Esophagus squamous epithelium (tissue), 5 donors: ENCODE measurements at places on chromosomes 3 and 15. TPM values are rescaled to one million over a fixed set of nuclear protein-coding genes. Genes with fewer than 3 reads are reported as not detected.

- H3K4me3 ChIP-seq, result no peak overlapping the region
- H3K36me3 ChIP-seq, result no peaks in the 10 kb centered on the region
- no peak for DNase-seq
- H3K4me1 ChIP-seq, result no peaks in the 10 kb centered on the region
- no peak overlapping the region for H3K27ac ChIP-seq
Measured at GRCh38 chr15:53549697-53550305, 209.7 kb downstream of the WDR72 start.

DNA sequence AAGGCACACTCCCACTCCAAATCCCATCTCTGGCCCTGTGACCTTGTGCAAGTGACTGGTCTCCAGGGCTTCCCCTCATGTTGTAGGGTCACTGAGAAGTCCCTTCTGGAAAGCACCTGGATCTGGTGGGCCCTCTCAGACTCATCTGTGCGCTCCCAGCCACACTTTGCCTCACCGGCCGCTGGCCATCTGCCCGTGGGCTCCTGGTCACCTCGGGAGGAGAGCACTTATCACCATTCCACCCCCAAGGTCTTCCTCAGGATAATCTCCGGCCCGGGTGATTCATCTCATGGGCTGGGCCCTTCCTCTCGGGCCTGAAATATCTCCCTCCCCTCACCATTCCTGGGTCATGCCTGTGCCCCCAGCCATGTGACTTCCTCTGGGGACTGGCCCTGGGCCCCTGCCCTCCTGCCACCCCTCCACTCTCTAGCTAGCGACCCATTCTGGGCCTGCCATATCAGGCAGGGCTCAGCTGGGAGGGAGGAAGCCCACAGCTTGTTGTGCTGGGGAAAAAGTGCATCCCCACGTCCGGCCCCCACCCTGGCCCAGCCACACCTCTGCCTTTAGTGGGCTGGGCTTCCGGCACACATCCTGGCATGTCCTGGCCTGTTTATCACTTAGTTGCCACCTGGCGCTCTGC is 10.6 kb upstream of the WNT7A start:
- DNase-seq, result no peak
- H3K27me3 ChIP-seq, result no peaks in the 10 kb centered on the region
- peaks cover 26% of the 10 kb centered on the region for H3K4me1 ChIP-seq
- H3K4me3 ChIP-seq, result no peak overlapping the region
- H3K36me3 ChIP-seq, result no peaks in the 10 kb centered on the region

GRCh38 chr3:63400246-63400860 is 122.2 kb downstream of the SYNPR start:
- no peaks in the 10 kb centered on the region for H3K36me3 ChIP-seq
- no peaks in the 10 kb centered on the region for H3K4me1 ChIP-seq
- DNase-seq, result no peak

GRCh38 chr3:8324747-8325146 is 176.9 kb upstream of the LMCD1 start:
- DNase-seq, result no peak
- H3K4me1 ChIP-seq, result no peaks in the 10 kb centered on the region
- H3K4me3 ChIP-seq, result no peak overlapping the region
- H3K36me3 ChIP-seq, result no peaks in the 10 kb centered on the region
- H3K27ac ChIP-seq, result no peak overlapping the region

DNA sequence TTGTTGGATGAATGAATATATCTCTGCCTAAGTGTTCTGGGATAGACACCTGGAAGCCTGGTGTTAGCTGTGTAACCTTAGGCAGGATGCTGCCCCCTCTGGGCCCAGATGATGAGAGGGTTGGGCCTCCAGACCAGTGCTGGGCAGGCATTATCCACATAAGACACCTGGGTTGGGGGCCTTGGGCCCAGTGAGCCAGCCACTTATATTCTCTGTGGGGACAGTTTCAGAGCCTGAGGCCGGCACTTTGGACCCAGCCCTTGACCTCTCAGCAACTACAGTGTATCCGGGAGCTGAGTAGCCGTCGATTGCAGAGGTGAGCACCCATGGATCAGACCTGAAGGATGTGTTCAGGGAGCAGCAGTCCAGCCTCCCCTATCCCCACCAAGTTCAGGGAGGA is 2.2 kb downstream of the HEMK1 start:
- H3K36me3 ChIP-seq, result peaks cover 17% of the 10 kb centered on the region
- no peaks in the 10 kb centered on the region for H3K27me3 ChIP-seq
- DNase-seq, result no peak
- H3K27ac ChIP-seq, result no peak overlapping the region

DNA sequence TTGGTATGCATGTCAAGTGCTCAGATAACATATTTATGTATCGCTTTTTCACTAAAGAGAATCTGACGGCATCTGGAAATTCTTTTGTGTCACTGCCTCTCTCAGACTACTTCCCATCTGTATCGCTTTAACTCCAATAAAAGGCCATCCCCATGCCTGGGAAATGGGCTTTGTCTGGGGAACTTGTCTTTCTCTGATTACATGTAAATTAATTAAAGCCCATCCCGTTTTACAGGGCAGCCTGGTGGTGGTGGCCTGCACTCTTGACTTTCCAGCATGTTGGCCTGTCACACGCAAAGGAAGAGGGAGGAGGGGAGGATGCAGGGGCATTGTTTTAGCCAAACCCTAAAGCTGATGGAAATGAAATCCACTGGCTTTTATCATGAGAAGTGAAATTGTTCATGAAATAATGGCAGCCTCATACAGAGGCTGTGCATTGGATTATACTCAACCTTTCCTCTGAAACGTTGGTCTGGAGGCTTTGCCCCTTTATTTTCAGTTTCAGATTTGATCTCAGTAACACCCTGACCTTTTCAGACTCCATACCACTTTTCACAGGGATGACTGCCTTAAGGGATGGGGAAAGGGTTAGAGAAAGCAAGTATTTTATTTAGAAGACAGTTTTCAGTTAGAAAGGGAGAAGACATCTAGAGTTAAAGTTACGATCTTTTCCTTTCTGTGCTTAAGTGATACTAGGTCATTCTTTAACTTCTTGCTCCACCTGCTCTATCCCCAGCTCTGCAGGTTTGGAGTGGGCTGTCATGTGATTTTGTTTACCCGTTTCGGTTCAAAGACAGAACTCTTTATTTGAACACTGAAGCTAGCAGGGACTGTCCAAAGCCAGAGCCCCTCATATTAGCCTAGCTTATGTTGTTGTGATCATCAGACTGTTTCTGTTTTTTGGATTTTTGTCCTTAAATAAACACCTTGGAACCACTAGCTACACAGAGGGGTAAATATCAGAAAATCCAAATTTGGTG is 94.6 kb upstream of the CTDSPL start:
- H3K4me3 ChIP-seq, result no peak overlapping the region
- H3K27me3 ChIP-seq, result no peaks in the 10 kb centered on the region
- DNase-seq, result no peak
- H3K4me1 ChIP-seq, result peaks cover 70% of the 10 kb centered on the region
- no peaks in the 10 kb centered on the region for H3K36me3 ChIP-seq

- H3K4me3 ChIP-seq, result no peak overlapping the region
- DNase-seq, result no peak
- peaks cover 63% of the 10 kb centered on the region for H3K36me3 ChIP-seq
- H3K27me3 ChIP-seq, result no peaks in the 10 kb centered on the region
- peaks cover 15% of the 10 kb centered on the region for H3K4me1 ChIP-seq
- no peak overlapping the region for H3K27ac ChIP-seq
Measured at GRCh38 chr3:16270855-16271254, 5.8 kb downstream of the OXNAD1 start.

GRCh38 chr15:59689626-59690236 is 611 bp upstream of the BNIP2 start:
- H3K36me3 ChIP-seq, result no peaks in the 10 kb centered on the region
- H3K27ac ChIP-seq, result peak overlapping the region; percentile 99
- peak overlapping the region; percentile 93 for H3K4me3 ChIP-seq
- peaks cover 12% of the 10 kb centered on the region for H3K4me1 ChIP-seq
- no peaks in the 10 kb centered on the region for H3K27me3 ChIP-seq
- DNase-seq, result peak; percentile 24

DNA sequence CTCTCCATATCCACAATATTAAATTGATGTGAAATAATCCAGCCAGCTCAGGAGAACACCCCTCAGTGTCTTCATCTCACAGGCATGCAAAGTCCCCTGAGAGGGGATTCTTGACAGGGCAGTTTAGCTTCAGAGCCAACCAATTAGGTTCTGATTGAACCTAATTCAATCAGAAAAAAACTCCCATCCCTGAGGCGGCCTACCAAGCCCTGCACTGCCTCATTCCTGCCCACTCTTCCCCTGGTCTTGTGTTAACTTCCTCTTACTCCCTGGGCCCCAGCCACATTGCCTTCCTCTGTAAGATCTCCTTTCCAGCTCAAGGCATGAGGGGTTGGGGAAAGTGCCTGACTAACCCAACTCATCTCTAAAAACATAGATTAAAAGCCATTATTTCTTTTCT is 46.1 kb downstream of the FRMD4B start:
- no peak for DNase-seq
- H3K4me1 ChIP-seq, result no peaks in the 10 kb centered on the region
- no peak overlapping the region for H3K4me3 ChIP-seq
- no peak overlapping the region for H3K27ac ChIP-seq
- no peaks in the 10 kb centered on the region for H3K36me3 ChIP-seq
- no peaks in the 10 kb centered on the region for H3K27me3 ChIP-seq

GRCh38 chr3:4309491-4310128 is 6.4 kb downstream of the SETMAR start:
- H3K4me1 ChIP-seq, result peaks cover 69% of the 10 kb centered on the region
- H3K4me3 ChIP-seq, result no peak overlapping the region
- no peaks in the 10 kb centered on the region for H3K27me3 ChIP-seq
- H3K27ac ChIP-seq, result no peak overlapping the region

GRCh38 chr3:141998669-141999290 is 122.3 kb downstream of the ATP1B3 start:
- no peak overlapping the region for H3K27ac ChIP-seq
- DNase-seq, result no peak
- no peak overlapping the region for H3K4me3 ChIP-seq
- no peaks in the 10 kb centered on the region for H3K4me1 ChIP-seq
- H3K27me3 ChIP-seq, result no peaks in the 10 kb centered on the region
- no peaks in the 10 kb centered on the region for H3K36me3 ChIP-seq

GRCh38 chr3:128432301-128432970 is 34.3 kb downstream of the DNAJB8 start:
- no peak overlapping the region for H3K27ac ChIP-seq
- peaks cover 4% of the 10 kb centered on the region for H3K4me1 ChIP-seq
- H3K4me3 ChIP-seq, result no peak overlapping the region

DNA sequence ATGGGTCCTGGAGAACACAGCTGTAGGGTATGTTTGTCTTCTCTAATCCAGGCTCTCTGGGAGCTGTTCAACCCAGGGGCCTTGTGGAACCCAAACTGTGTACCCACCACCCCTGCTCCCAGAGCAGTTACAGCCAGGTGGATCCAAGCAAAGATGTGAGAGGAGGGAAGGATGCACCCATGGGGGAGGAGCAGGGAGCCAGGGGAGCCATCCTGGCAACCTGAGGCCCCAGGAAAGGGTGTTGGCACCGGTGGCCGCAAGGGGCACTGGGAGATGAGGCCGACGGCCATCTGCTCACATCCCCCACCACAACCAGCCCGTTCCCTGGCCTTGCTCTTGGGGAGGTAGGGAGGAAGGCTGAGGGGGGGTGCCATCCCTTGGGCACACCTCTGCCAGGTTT is 43.2 kb downstream of the CMTM6 start:
- no peaks in the 10 kb centered on the region for H3K36me3 ChIP-seq
- H3K4me1 ChIP-seq, result peaks cover 16% of the 10 kb centered on the region
- no peak for DNase-seq
- H3K4me3 ChIP-seq, result no peak overlapping the region
- no peak overlapping the region for H3K27ac ChIP-seq

GRCh38 chr15:99717161-99718009 is 15.9 kb downstream of the LYSMD4 start:
- peak overlapping the region; percentile 15 for H3K4me3 ChIP-seq
- H3K27ac ChIP-seq, result peak overlapping the region; percentile 64
- H3K27me3 ChIP-seq, result no peaks in the 10 kb centered on the region
- H3K36me3 ChIP-seq, result peaks cover 46% of the 10 kb centered on the region

GRCh38 chr3:33658621-33658990 is 59.4 kb downstream of the CLASP2 start:
- H3K27me3 ChIP-seq, result no peaks in the 10 kb centered on the region
- H3K4me3 ChIP-seq, result peak overlapping the region; percentile 46
- no peaks in the 10 kb centered on the region for H3K36me3 ChIP-seq

DNA sequence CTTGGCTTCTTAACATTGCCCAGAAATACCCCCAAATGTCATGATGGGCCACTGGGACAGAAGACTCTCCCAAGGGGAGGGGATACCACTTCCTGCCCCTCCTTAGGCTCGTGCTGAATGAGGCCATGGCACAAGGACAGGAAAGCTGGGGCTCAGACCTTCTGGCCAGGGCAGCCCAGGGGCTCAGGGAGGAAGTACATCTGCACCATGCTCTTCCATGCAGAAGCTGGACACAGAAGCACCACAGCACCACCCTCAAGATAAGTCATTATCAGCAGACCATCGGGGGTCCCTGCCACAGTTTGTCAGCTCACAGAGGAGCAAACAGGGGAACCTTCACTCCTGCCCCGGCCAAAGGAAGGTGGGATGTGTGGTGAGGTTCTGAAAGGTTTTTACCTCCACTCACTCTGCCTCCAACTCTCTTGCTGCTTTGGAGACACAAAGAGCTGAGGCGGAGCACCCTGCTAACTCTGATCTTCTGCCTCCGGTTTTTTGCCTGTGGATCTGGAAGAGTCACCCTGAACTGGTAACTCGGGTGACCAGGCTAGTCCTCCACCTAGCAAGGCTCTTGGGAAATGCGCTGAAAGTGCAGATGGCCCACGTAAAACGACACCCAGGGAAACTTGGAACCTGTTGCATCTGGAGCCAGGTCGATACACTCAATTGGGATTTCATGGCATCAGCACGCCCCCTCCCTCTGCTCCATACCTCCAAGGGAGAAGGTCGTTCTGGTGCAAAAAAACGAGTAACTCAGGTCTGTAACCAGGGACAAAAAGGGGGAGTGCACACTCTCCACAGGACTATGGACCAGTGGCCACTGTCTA is 8.3 kb downstream of the BMF start:
- DNase-seq, result no peak
- H3K4me3 ChIP-seq, result no peak overlapping the region
- peaks cover 22% of the 10 kb centered on the region for H3K27me3 ChIP-seq
- H3K27ac ChIP-seq, result peak overlapping the region; percentile 91

- H3K4me3 ChIP-seq, result no peak overlapping the region
- H3K36me3 ChIP-seq, result no peaks in the 10 kb centered on the region
- peak overlapping the region; percentile 36 for H3K27ac ChIP-seq
- H3K27me3 ChIP-seq, result no peaks in the 10 kb centered on the region
Measured at GRCh38 chr3:133945381-133946095, 49.9 kb upstream of the RAB6B start.

- no peak overlapping the region for H3K4me3 ChIP-seq
- no peak overlapping the region for H3K27ac ChIP-seq
- DNase-seq, result no peak
- H3K4me1 ChIP-seq, result peaks cover 7% of the 10 kb centered on the region
- no peaks in the 10 kb centered on the region for H3K36me3 ChIP-seq
- H3K27me3 ChIP-seq, result peaks cover 81% of the 10 kb centered on the region
Measured at GRCh38 chr3:127428344-127428997, 140.6 kb upstream of the PRR20G start.

Gene C3orf70
- total RNA-seq, result 0.75 TPM

Gene VWA5B2
- total RNA-seq, result not detected

Gene MYO5C
- 23.3 TPM for total RNA-seq

Gene CCR8
- total RNA-seq, result not detected

Gene TMEM212
- total RNA-seq, result not detected

Gene ABHD10
- 15.8 TPM for total RNA-seq

Gene GABRR3
- not detected for total RNA-seq

Gene PTPRG
- total RNA-seq, result 3.7 TPM

Gene ADAMTS17
- total RNA-seq, result 11.4 TPM

Gene C15orf62
- 29.8 TPM for total RNA-seq
